Endothelial cell (in vitro differentiated cells): ENCODE measurements at places on chromosomes 16 and 17.
A peak's percentile ranks its signal among the peaks of the same experiment; 100 is the strongest.

DNA sequence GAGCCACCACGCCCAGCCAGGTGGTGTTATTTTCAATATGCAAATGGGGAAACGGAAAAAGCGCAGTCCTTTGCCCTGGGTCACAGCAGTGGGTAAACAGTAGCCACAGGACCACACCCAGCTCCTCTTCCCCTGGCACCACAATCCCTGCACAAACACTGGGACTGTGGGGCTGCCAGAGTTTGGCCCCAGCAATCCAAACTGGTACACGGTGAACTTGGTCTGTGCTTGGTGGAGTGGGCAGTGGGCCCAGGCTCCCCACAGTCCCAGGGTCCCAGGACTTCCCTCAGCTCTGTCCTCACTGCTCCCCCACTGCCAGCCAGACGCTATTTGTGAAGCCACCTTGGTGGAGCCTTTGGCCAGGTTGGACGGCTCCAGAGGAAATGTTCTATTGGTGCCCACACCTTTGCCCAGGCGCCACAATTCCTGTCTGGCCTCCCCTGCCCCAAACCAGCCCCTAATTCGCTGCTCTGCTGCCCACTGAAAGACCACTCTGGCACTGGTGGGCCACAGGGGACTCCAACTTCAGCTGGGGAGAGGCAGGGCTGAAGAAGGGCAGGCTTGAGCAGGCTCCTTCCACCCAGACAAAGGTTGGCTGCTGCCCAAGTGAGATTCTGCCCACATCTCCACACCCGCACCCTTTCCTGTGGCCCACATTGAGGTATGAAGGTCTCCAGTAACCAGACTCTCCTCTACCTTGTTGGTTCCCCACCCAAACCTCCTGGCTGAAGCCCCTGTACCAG is 2.1 kb downstream of the CHAD start:
- no peak for DNase-seq

GRCh38 chr16:54503856-54504219 is 217.3 kb upstream of the IRX3 start:
- no peak for DNase-seq

DNA sequence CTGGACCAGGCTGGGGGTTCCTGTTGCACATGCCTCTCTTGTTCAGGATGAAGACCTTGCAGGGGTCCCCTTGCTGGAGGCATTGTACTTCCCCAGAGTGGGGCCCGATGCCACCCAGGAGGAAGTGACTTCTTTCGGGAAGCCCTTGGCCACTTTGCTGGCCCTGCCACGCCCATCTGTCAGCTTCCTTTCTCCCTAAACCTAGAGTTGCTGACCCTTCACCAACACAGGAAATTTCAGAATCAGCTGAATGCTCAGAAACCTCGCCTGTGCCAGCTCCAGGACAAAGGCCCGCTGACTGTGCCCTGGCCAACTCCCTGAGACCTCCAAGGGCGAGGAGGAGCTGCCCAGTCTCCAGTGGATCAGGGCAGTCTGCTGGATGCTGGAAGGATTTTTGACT is 26.7 kb downstream of the WNT9B start:
- DNase-seq, result no peak

- DNase-seq, result peak; percentile 5
Observed at GRCh38 chr16:72371307-72372086, 199.5 kb upstream of the PMFBP1 start.

GRCh38 chr16:56617212-56618085 is 8.1 kb upstream of the MT1E start:
- no peak for DNase-seq

GRCh38 chr17:50487213-50488096 is 8.8 kb downstream of the RSAD1 start:
- no peak for DNase-seq

GRCh38 chr17:77549726-77550366 is 408.7 kb upstream of the TNRC6C start:
- no peak for DNase-seq

- no peak for DNase-seq
Observed at GRCh38 chr17:28141773-28142172, 99.3 kb downstream of the NLK start.

- no peak for DNase-seq
Observed at GRCh38 chr17:29150161-29150560, 30.0 kb downstream of the MYO18A start.

GRCh38 chr16:11051879-11052808 is 107.8 kb downstream of the CLEC16A start:
- DNase-seq, result no peak

GRCh38 chr16:74896389-74897370 is 88.2 kb downstream of the WDR59 start:
- no peak for DNase-seq

DNA sequence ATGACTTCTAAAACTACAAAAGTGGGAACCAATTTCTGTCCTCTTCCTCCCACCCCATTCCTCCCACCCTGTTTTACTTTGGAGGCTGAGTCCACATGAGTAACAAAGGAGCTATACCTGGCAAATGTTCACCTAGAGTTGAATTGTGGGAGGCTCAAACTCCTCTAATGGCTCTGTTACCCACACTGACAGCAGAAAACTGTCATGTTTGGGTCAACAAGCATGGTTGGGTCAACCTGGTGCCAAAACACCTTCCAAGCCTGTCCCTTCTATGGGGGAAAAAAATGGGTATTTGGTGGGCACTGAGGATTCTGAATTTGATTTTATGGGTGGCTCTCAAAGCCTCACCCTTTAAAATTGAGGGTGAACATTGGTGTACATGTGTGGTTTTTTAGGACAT is 12.0 kb upstream of the HOXB13 start:
- DNase-seq, result no peak

DNA sequence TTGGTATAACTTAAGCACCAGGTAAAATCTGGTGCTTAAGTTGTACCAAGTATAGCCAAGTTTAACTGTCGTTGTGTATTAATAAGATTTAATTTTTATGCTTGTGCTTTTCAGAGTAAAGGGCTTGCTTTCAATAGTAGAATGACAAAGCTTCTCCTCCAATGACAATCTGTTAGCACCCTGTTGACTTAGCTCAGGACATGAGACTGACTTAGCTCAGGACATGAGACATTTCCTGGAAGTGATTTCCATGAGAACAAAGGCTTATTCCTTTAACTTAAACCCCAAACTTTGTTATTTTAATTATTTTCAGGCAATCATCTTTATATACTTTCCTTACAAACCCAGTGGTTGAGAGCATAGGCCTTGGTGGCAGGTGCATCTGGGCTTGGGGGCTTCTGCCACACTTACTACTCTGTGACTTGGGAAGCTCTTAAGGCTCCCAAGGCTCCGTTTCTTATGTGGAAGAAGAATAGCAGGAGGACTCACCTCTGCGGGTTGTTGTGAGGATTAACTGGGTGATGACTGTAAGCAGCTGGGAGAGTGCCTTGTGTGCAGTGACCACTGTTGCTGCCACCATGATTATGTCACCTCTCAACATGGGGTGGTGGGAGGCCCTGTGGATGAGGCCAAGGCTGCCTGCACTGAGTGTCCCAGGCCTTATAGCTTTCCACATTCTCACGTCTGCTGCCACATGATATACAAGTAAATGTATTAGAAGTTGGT is 59.4 kb upstream of the CMIP start:
- no peak for DNase-seq

DNA sequence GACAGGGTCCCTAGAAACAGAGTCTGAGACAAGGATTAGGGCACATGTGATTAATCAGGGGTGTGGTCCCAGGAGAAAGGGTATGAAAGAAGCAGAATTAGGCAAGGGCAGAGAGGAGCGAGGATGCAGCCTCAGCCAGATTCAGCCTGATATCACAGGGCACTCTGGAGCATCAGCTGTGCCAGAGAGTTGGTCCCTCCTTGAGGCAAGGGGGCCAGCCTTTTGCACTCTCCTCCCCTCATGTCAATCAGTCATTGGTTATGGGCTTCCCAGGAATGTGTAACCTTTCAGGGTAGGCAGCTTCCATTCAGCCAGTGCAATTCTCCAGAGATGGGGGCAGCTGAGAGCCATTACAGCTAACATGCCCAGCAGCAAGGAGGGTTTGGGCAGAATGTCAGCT is 152.6 kb upstream of the LHX1 start:
- DNase-seq, result no peak

- DNase-seq, result no peak
Observed at GRCh38 chr17:40366861-40367518, 2.5 kb upstream of the GJD3 start.

- DNase-seq, result no peak
Observed at GRCh38 chr17:78891406-78892061, 11.5 kb downstream of the CEP295NL start.

GRCh38 chr17:57266902-57267311 is 10.6 kb downstream of the MSI2 start:
- DNase-seq, result no peak

GRCh38 chr17:64218066-64218465 is 45.0 kb downstream of the TEX2 start:
- no peak for DNase-seq

DNA sequence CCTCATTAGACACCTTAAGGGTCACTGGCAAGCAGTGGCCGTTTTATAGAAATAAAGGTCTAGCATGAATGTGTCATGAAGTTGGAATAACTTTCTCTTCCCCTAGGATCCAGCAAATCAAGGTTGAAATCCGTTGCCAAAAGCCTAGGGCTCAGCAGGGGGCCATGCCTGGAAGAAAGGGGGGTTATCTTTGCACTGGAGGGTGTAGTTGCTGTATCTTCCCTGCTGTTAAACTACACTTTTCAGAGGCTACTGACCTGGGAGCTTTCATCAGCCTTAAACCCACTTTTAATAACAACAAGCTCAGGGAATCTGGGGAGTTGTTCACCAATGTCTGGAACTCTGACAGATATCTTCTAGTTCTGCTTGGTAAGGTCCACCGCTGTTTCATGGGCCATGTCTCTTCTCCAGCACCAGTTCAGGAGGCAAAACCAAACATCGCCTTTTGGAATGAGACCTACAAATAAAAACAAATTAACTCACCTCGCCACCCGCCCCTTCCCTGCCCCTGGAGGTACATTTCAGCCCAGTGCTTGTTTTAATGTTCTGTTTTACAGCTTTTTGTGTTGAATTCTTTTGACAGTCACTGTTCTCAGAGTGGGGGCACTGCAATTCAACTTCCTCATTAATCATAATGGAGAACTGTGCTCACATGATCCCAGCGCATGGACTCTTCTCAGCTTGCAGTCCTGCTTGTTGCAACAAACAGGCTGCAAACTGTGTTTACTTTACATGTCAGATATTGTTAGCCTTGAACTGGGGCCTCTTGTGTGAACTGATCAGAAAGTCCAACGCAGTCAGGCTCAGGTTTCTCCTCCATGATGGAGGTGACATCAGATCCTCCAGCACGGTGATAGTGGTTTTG is 508.7 kb downstream of the KCNJ2 start:
- DNase-seq, result no peak

DNA sequence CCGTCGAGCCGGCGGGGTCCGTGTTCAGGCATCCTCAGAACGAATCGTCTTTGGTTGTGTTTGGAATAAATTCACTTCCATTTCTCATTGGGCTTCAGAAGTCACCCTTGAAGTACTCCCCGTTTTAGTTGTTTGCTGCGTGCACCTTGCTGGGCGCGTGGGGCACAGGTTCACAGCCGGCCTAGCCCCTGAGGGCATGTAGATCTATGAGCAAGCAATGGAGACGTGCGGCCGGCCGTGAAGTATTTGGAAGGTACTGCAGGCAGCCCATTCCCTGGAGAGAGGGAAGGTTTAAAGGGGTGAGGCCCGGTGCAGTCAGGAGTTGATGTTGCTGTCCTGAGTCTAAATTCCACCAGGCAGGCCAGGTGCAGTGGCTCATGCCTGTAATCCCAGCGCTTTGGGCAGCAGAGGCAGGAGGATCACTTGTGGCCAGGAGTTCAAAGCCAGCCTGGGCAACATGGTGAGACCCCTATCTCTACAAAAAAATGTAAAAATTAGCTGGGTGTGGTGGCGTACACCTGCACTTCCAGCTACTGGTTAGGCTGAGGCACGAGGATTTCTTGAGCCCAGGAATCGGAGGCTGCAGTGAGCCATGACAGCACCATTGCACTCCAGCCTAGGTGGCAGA is 714 bp downstream of the ACSF3 start:
- DNase-seq, result no peak

DNA sequence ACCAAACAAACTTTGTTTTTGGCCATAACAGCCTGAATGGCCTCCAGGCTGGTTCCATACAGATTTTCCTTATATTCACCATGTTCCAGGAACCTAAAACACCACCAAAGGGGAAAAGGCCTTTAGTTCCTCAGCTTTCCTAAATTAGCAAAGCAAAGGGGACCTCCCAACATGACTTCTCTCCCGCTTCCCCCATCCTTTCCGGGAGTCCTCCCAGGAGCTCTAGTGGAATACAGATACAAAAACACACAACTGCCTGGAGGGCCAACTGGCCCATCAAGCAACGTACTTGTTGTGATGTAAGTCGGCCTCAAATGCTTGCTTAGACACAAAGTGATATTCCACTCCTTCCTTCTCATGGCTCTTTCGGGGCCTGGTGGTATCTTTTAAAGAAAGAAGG is 22.1 kb downstream of the MPP3 start:
- no peak for DNase-seq

DNA sequence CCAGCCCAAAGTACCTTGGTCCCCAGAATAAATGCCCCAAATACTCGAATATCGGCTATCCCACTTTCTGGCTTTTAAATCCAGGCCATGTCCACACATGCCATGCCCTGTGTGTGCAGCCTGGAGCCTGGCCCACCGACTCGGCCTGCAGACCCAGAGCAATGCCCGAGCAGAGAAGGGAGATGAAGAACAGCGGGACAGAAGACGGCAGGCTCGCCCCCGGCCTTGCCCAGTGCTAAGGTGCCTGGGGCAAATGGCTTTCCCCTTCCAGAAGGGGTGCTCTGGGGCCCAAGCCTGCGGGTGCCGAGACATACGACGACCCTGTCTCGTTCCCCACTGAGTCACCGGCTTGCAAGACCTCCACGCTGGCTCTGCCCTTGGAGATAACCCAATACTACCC is 8.0 kb downstream of the CLUH start:
- DNase-seq, result no peak

DNA sequence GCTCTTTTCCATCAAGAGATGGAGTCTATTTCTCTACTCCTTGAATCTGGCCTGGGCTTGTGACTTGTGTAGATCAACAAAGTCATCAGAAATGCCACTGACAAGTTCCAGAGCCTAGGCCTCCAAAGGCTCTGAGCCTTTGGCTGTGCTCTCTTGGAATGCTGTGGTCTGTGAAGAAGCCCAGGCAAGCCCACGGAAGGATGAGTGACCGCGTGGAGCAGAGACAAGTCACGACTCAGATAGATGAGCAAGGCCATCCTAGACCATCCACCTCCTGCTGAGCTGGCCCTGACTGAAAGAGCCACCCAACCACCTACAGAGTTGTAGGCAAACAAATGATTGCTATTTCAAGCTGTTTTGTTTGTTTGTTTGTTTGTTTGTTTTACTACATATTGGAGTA is 11.6 kb upstream of the ICAM2 start:
- no peak for DNase-seq
